ENCODE measurements at places on chromosomes 2 and 18. TPM values are rescaled to one million over a fixed set of nuclear protein-coding genes. Genes with fewer than 3 reads are reported as not detected.

DNA sequence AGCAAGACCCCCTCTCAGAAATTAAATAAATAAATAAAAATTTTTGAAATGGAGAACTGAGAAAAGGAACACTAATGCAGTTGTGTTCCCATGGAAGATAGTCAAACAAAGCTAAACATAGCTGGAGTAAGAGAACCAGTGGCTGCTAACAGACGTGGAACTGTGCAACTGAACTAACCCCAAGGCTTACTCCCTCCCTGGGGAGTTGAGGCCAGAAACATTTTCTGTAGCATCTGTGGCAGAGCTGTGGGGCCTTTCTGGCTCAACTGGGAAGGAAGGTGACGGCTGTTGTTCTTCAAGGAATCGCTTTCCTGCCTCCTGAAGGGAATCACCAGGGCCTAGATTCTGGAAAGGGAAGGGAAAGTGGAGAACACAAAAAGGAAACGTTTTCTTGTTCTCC is 53.9 kb upstream of the B3GNT2 start:
- no peak overlapping the region for H3K27ac ChIP-seq
- no peaks in the 10 kb centered on the region for H3K36me3 ChIP-seq
- no peak overlapping the region for H3K4me3 ChIP-seq
- DNase-seq: no peak
- H3K27me3 ChIP-seq: no peaks in the 10 kb centered on the region

DNA sequence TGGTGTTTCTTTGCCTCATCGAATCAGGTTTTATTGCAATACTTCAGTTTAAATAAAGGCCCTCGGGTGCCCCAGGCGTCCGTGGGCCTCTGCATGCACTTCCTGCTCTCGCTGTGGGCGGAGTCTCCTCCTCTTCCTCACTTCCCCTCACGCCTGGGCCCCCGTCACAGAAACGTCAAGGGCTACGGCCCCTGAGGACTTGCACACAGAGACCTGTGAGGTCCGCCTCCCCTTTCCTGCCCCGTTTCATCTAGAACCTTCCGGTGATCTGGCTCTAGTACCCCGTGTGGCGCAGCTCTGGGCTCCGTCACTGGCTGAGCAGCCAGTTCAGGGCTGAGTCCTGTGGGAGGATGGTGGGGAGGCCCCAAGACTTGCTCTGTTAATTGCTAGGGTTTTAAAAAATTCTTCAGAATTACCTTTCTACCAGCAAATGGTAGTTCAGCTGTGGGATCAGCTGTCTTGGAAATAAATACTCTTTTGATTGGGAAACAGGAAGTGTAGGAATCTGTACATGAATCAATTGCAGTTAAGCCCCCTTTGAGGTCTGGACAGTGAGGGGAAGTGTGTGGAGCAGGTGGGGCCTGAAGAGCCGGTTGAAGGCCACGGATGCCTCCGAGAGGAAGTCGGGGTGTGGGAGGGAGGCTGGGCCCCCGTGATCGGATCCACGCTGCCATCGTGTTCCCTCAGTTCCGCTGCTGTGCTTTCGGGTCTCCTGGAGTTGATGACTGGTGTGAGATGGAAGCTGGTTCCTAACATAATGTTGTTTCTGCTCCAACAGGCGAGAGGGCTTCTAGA is 10.2 kb downstream of the NFATC1 start:
- H3K27me3 ChIP-seq: peaks cover 28% of the 10 kb centered on the region
- H3K36me3 ChIP-seq: no peaks in the 10 kb centered on the region
- H3K4me1 ChIP-seq: no peaks in the 10 kb centered on the region
- H3K27ac ChIP-seq: peak overlapping the region; percentile 53
- DNase-seq: no peak
- H3K4me3 ChIP-seq: no peak overlapping the region

GRCh38 chr2:19300961-19301360 is 57.5 kb downstream of the OSR1 start:
- H3K36me3 ChIP-seq: no peaks in the 10 kb centered on the region
- H3K4me3 ChIP-seq: no peak overlapping the region
- no peak overlapping the region for H3K27ac ChIP-seq
- peaks cover 3% of the 10 kb centered on the region for H3K27me3 ChIP-seq
- no peaks in the 10 kb centered on the region for H3K4me1 ChIP-seq
- DNase-seq: no peak

DNA sequence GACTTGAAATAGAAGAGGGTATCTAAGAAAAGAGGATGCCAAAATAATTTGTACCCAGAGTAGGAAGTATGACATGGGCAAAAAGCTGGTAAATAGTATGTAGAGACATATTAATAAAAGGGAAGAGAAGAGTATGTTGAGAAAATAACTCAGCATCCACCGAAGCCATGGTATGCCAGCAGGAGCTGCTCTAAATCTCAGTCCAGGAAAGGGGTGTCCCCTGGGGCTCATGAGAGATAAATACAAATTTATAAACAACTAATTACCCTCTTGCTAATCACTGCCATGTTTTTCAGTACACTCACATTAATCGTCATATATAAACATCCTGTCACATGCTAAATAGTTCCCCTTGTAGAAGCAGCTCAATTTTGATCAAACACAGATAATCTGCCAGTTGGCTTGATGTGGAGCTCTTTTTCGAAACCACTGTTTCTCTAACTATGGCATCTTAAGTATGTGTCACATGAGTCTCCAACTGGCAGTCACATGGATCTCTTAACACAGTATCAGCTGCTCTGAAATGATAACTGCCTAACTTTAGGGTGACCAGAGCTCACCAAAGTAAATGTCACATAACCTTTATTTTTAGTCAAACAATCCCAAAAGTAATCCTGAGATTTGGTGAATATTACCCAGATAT is 31.9 kb downstream of the EXOC6B start:
- no peak overlapping the region for H3K4me3 ChIP-seq
- H3K27me3 ChIP-seq: no peaks in the 10 kb centered on the region
- no peaks in the 10 kb centered on the region for H3K36me3 ChIP-seq

- no peak for DNase-seq
- H3K36me3 ChIP-seq: no peaks in the 10 kb centered on the region
- no peak overlapping the region for H3K27ac ChIP-seq
These were observed 106.6 kb upstream of the UPP2 start for GRCh38 chr2:157995117-157995516.

DNA sequence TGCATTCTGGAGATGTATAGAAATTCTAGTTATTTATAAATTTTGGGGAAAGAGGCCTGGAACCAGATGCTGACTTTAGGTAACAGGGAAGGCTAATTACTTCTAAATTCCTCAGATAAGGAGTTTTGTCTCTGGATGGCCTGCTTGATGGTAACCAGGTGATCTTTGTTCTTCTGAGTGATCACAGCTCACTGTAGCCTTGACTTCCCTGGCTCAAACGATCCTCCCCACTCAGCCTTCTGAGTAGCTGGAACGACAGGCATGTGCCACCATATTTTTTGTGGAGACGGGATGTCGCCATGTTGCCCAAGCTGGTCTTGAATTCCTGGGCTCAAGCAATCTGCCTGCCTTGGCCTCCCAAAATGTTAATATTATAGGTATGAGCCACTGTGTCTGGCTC is 54.4 kb upstream of the MSH6 start:
- H3K27me3 ChIP-seq: no peaks in the 10 kb centered on the region
- H3K36me3 ChIP-seq: no peaks in the 10 kb centered on the region
- H3K4me3 ChIP-seq: no peak overlapping the region
- no peak overlapping the region for H3K27ac ChIP-seq
- DNase-seq: no peak

DNA sequence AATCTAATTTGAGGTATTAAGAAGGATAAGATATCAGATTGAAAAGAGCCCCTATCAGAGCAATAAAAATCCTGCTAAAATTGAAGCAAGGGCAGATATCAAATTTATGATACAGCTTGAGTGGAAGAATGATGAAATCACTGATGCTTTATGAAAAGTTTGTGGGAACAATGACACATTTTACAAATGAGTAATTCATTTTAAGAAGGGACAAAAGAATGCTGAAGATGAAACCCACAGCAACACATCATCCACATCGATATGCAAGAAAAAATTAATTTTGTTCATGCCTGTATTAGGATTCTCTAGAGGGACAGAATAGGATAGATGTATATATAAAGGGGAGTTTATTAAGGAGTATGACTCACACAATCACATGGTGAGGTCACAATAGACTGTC is 355.6 kb upstream of the GYPC start:
- no peaks in the 10 kb centered on the region for H3K36me3 ChIP-seq
- H3K4me3 ChIP-seq: no peak overlapping the region
- H3K27me3 ChIP-seq: no peaks in the 10 kb centered on the region
- no peak overlapping the region for H3K27ac ChIP-seq
- DNase-seq: no peak

GRCh38 chr2:234514099-234514498 is 17.2 kb upstream of the ARL4C start:
- DNase-seq: no peak
- peaks cover 4% of the 10 kb centered on the region for H3K27me3 ChIP-seq
- H3K36me3 ChIP-seq: no peaks in the 10 kb centered on the region
- no peak overlapping the region for H3K27ac ChIP-seq

GRCh38 chr2:209322905-209323512 is 100.8 kb upstream of the MAP2 start:
- H3K4me3 ChIP-seq: no peak overlapping the region
- no peaks in the 10 kb centered on the region for H3K27me3 ChIP-seq
- H3K4me1 ChIP-seq: no peaks in the 10 kb centered on the region
- DNase-seq: no peak
- H3K36me3 ChIP-seq: no peaks in the 10 kb centered on the region
- H3K27ac ChIP-seq: no peak overlapping the region

- no peaks in the 10 kb centered on the region for H3K27me3 ChIP-seq
- DNase-seq: no peak
- H3K4me3 ChIP-seq: no peak overlapping the region
- no peaks in the 10 kb centered on the region for H3K4me1 ChIP-seq
- no peaks in the 10 kb centered on the region for H3K36me3 ChIP-seq
These were observed 57.6 kb downstream of the TRIB2 start for GRCh38 chr2:12774395-12774727.

- no peak for DNase-seq
- H3K36me3 ChIP-seq: no peaks in the 10 kb centered on the region
- H3K4me3 ChIP-seq: no peak overlapping the region
- no peaks in the 10 kb centered on the region for H3K4me1 ChIP-seq
- H3K27ac ChIP-seq: no peak overlapping the region
These were observed 499.8 kb upstream of the MEIS1 start for GRCh38 chr2:65934992-65935629.

DNA sequence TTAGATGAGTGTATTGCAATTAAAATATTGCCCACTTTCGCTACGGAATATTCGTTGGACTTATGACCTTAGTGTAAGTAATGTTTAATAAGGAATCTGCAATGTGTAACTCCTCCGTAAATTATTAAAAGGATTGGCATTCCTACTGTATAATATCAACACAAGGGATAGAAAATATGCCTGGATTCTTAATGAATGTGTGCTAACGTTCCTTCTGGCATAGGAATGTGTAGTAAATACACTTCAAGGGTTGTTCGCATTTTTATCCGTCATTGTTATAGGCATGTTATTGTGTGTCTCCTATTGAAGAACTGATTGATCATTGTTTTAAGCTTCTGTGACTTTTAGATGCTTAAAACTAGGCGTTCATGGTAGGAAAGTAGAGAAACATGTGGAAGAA is 134.5 kb downstream of the NEDD4L start:
- no peaks in the 10 kb centered on the region for H3K36me3 ChIP-seq
- peak overlapping the region; percentile 72 for H3K27ac ChIP-seq
- H3K4me3 ChIP-seq: no peak overlapping the region
- peaks cover 42% of the 10 kb centered on the region for H3K4me1 ChIP-seq
- peak; percentile 56 for DNase-seq

GRCh38 chr2:107064750-107065149 is 178.8 kb upstream of the ST6GAL2 start:
- no peak overlapping the region for H3K27ac ChIP-seq
- no peaks in the 10 kb centered on the region for H3K4me1 ChIP-seq
- H3K27me3 ChIP-seq: no peaks in the 10 kb centered on the region
- no peak overlapping the region for H3K4me3 ChIP-seq
- H3K36me3 ChIP-seq: no peaks in the 10 kb centered on the region

GRCh38 chr2:26100384-26100783 is 66.5 kb downstream of the RAB10 start:
- no peak overlapping the region for H3K27ac ChIP-seq
- no peak overlapping the region for H3K4me3 ChIP-seq
- no peak for DNase-seq
- H3K36me3 ChIP-seq: peaks cover 34% of the 10 kb centered on the region

DNA sequence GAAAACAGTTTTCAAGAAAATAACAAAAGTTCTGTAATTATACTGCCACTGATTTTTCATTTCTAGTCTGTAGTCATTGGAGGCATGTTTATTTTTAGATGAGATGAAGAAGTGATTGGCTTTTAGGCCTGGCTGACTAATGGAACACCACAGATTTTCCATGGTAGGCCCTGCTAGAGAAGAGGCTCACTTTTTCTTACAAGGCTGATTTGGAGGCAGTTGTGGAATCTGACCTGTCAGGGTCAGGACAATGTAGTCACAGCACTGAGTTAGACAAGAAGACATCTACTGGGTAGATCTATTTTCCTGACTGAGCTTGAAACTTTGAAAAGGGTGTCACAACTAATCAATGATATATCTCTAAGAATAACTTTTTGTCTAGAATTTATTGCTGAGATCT is 43.9 kb downstream of the KDM3A start:
- H3K36me3 ChIP-seq: peaks cover 87% of the 10 kb centered on the region
- DNase-seq: no peak
- no peak overlapping the region for H3K4me3 ChIP-seq
- H3K4me1 ChIP-seq: no peaks in the 10 kb centered on the region
- no peak overlapping the region for H3K27ac ChIP-seq

DNA sequence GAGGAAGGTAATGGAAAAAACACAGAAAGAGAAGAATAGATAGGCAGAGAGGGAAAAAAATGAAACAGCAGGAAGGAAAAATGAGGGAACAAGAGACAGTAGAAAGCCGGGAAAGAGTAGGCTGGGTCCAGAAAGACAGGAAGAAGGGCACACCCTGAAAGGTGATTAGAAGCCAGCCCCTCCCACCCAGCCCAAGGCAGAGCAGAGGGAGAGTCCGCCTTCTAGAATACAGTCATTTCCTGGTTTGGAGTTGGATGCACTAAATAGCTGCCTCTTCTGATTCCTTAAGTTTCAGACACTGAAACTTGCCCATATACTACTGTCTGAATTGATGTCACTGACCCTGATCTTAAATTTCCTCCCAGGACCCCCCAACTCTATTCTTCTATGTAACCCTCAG is 17.9 kb upstream of the DSG3 start:
- no peaks in the 10 kb centered on the region for H3K36me3 ChIP-seq
- DNase-seq: peak; percentile 83
- H3K4me3 ChIP-seq: no peak overlapping the region
- no peaks in the 10 kb centered on the region for H3K4me1 ChIP-seq

The CRYGD gene
- 0.52 TPM for polyA plus RNA-seq

The ITGB1BP1 gene
- 49.6 TPM for polyA plus RNA-seq

The STARD6 gene
- polyA plus RNA-seq: 0.06 TPM

The TPO gene
- 0.30 TPM for polyA plus RNA-seq

The SLC5A7 gene
- polyA plus RNA-seq: 7.1 TPM

The SLC9A4 gene
- 0.04 TPM for polyA plus RNA-seq

The PPP1R1C gene
- 3.3 TPM for polyA plus RNA-seq

The MROH2A gene
- 0.16 TPM for polyA plus RNA-seq

The UGT1A1 gene
- polyA plus RNA-seq: 1.6 TPM

The CBLN2 gene
- 11.4 TPM for polyA plus RNA-seq

The ZSWIM2 gene
- not detected for polyA plus RNA-seq

Measured in large intestine (tissue), 12 donors.